ENCODE measurements at places on chromosomes 2 and 18.
A peak's percentile ranks its signal among the peaks of the same experiment; 100 is the strongest.

- no peak for DNase-seq
These were observed 191.2 kb upstream of the SESTD1 start for GRCh38 chr2:179455824-179456223.

DNA sequence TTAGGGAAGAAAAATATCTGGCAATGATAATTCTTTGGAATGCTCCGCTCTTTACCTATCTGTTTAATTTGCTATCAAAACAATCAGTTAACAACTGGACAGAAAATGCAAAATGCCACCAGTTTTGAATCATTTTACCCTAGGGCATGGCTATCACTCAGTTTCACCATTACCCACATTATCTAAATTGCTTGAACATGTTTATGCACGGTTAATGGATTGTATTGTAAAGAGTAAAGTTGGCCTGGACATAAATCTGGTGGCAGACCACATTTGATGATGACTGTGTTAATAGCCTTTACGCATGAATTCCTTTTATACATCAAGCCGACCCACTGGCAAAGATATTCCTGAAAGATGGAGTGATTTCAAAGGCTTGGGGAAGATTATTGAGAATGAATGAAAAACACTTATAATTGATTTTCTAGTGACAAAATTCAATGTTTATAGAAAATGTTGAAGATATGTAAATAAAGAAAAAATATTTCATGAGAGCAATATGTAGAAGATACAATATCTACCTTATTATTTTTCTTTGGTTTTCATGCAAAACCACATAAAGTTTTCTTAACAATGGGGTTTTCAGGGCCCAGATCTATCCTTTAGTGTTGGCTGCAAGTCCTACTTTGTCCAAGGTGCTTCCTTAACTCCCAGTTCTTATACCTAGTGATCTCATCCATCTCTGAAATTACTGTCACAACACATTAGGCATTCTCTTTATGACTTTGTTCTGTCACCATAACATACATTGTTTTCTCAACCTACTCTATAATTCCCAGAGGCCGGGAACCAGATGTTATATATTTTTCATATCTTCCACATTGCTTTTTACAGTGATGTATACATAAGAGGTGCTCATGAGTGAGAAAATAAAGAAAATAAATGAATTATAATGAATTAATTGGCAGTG is 265.1 kb downstream of the RIT2 start:
- no peak for DNase-seq

- no peak for DNase-seq
These were observed 42.6 kb downstream of the GALNT1 start for GRCh38 chr18:35624146-35624545.

- DNase-seq: no peak
These were observed 4.3 kb downstream of the TMEM127 start for GRCh38 chr2:96261328-96262003.

DNA sequence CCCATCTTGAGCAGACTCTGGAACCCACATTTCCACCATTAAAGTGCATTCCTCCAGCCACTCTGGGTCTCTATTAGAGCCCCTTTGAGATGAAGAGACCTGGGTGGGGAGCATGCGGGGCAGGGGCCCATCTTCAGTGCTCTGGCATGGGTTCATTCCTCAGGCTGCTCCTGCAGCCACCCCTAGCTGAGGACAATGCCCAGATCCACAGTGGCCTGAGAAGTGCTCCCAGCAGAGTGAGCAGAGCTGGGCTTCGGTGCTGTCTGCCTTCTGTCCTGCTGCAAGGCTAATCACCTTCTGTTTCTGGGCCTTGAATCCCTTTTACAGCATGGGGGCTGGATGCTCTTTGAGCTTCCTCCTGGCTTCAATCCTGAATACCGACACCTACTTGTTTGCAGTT is 169.8 kb downstream of the TRIM43 start:
- DNase-seq: no peak

GRCh38 chr2:16900405-16901025 is 234.9 kb upstream of the CYRIA start:
- no peak for DNase-seq

DNA sequence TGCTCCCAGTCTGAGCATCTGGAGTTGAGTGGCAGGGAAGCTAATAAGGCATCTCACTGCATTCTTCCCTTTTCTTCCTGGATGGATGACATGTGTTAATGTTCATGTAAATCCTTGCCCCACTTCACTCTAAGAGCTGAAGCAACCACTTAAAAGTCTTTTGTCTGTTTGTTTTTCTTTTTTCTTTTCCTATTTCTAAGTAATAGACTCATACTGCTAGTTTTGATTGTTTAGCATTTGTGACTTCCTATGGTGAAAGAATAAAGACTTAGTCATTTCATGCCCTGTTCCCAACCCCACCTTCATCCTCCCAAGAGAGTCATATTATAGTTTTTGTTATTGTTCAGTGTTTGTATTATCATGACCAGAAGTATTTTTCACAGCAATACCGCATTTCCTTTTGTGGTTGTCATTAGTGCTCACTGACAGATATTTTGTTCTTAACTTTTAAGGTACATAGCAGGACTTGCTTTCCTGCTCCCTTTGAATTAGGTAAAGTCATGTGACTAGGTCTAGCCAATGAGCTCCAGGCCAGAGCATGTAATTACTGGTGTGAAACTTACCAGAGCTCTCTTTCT is 18.1 kb upstream of the SPP2 start:
- no peak for DNase-seq

- no peak for DNase-seq
These were observed 9.6 kb downstream of the PPP1R1C start for GRCh38 chr2:181995289-181995688.

- no peak for DNase-seq
These were observed 49.6 kb downstream of the ZBTB7C start for GRCh38 chr18:48359626-48360025.

- DNase-seq: no peak
These were observed 55.3 kb downstream of the KCTD1 start for GRCh38 chr18:26493021-26493420.

DNA sequence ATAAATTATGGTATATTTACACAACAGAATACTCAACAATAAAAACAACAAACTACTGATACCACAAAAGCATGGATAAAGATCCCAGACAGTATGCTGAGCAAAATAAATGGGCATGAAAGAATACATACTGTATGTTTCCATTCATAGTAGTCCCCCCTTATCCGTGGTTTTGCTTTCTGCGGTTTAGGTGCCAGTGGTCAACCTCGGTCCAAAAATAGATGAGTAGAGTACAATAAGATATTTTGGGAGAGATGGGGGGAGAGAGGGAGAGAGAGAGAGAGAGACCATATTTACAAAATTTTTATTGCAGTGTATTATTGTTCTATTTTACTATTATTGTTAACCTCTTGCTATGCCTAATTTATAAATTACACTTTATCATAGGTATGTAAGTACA is 21.0 kb upstream of the TGFA start:
- DNase-seq: no peak

DNA sequence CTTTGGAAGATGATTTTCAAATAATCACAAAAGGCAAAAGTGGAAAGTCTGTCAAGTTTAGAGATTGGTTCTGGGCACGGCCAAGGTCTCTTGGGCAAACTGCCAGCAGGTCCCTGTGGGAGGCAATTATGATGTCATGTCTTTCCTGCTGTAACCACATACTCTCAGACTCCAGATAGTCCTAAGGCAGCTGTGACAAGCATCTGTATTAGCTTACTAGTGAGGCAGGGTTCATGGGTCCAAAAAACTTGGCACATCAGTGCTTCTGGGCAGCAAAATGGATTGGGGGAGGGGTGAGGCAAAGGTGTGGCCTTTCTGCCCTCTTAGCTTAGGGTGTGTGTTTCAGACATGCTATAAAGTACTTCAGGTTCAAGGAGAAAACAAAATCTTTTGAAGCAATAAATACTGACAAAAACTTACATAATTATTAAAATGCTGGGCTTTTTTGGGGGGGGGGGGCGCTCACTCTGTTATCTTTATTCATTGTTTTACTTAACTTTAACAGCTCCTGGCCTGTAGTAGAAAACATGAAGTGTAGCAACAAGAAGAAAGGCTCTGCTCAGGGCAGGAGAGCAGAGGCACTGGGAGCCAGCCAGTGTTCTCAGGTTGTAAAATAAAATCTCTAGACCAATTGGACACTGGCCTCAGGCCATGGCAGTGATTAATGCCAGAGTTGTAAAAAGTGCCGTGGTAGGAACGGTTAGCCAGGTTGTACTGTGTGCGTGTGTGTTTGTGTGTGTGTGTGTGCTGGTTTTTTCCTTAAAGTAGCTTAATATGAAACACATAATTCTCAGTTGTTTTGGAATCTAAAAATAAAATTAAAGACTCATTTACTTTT is 14.3 kb upstream of the TANC1 start:
- peak; percentile 42 for DNase-seq

DNA sequence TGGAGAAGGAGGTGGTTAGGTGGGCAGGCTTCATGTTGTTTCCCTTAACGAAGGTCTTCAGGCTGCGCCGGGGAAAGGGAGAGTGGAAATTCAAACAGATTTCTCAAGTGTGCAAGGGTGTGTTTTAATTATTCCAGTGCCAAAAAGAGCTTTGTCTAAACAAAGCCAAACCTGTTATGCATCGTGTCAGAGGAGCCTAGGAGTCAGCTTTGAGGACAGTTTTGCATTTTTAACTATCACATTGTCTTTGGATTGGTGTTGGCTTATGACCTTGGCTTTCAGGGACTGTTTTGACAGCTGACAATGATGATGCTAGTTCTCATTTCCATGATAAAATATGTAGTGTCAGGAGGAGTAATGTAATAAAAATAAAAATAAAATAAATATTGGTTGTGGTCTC is 144.8 kb downstream of the LDLRAD4 start:
- no peak for DNase-seq

DNA sequence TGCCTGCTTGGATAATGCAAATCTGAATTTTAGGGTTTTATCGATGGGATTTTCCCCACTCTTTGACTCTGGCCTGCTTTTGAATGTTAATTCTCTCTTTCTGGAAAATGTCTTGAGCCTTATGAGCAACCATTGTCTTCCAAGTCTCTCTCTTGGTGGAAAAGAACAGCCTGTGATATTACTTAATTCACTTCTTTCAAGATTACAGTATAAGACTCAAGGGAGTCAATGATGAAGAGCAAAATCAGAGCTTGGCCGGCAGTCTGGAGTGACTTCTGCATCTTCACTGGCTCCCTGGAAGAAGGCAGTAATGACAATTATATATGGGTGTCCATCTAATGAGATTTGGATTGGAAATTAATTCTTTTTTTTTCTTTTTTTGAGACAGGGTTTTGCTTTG is 122.9 kb upstream of the ZEB2 start:
- no peak for DNase-seq

DNA sequence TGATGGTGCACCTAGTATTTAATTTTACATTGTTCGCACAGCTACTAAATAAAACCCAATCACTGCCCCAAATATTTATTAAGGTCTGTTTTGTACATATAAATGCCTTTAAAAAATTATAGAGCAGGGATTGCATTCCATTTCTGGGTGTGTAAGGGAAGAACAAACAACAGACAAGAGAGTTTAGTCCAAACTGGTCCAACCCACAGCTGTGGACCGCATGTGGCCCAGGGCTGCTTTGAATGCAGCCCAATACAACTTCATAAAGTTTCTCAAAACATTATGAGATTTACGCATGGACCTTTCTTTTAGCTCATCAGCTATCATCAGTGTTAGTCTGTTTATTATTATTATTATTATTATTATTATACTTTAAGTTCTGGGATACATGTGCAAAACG is 114.8 kb upstream of the LRATD1 start:
- DNase-seq: no peak

GRCh38 chr2:45688479-45689298 is 37.2 kb downstream of the PRKCE start:
- no peak for DNase-seq

- no peak for DNase-seq
These were observed 44.5 kb downstream of the ATP6V1C2 start for GRCh38 chr2:10765914-10766313.

DNA sequence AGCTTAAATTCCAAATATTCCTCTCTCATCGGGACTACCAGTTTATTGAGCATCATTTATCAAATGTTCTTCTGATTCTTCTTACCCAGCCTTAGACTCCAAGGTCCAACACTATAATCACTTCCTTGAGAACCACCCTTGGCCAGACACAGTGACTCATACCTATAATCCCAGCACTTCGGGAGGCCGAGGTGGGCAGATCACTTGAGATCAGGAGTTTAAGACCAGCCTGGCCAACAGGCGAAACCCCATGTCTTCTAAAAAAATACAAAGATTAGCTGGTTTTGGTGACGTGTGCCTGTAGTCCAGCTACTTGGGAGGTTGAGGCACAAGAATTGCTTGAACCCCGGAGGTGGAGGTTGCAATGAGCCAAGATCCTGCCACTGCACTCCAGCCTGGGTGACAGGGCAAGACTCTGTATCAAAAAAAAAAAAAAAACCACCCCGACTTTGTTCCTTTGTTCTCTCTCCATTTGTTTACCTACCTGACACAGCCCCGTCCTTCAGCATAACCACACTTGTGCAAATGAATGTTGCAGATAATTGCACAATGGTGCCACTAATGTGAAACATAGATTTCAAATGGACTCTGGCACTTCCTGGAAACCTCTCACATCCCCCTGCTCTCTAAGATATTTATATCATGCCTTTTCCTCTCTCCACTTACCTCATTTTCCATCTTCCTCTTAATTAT is 38.9 kb upstream of the LPIN2 start:
- no peak for DNase-seq
